DMS79 (cell line): ENCODE measurements at places on chromosomes 7 and 10.

DNA sequence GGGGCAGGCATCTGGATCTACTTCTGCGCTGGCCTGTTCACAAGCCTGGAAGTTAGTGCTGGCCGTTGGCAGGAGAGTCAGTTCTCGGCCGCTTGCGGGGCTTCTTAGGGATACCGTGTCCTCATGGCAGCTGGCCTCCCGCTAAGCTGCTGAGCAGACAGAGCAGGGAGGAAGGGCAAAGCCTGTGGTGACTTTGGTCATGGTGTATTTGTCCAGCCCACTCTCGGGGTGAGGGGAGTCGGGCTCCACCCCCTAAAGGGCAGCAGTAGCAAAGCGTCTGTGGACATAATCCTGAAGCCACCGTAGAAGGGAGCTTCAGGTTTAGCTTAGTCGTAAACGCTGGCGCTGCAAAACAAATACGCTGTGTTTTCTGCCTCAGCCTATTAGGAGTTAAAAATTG lies 12.2 kb downstream of the UBE3C start:
- DNase-seq: no peak

DNA sequence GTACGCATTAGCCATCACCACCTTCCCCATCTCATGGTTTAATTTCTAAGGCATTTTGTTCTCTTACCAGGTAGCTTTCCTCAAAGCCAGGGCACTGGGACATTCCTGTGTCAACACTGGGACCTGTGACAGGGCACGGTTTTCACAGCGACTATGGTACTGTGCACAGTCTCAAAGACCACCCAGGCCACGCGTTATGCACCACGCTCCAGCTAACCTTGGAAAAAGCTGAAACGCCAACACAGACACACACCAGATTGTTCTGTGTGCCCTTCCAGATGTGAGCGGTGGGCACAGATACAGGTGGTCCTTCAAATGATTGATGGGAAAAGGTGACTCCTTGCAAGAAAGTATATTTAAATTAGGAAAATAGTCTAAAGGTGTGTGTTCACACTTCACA lies 337.3 kb downstream of the WDR37 start:
- no peak for DNase-seq

GRCh38 chr10:63217120-63217605 lies 84.0 kb downstream of the NRBF2 start:
- peak; percentile 4 for DNase-seq

- DNase-seq: no peak
These were observed 457 bp downstream of the PLOD3 start for GRCh38 chr7:101216860-101217387.

GRCh38 chr7:44980393-44981034 lies 1.7 kb upstream of the MYO1G start:
- no peak for DNase-seq

DNA sequence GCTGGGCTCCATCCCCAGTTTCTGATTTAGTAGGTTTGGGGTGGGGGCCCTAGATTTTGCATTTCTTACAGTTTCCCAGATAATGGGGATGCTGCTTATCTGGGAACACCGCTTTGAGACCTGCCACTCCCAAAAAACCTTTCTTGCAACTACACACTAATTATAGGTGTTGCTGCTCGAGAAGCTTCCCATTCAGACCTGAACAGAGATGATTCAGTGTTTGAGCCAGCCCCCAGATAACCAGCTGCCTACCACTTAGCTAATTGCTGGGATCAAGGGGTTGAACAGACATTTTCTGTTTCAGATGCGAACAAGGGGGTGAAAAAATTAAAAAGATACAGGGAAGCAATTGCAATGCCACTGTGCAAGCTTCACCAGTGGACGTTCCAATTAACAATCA lies 448.5 kb downstream of the KCNMA1 start:
- no peak for DNase-seq
